ENCODE measurements at places on chromosomes 1 and 21.

- no peak for DNase-seq
Measured at GRCh38 chr1:11711490-11711889, 20.0 kb downstream of the DRAXIN start.

DNA sequence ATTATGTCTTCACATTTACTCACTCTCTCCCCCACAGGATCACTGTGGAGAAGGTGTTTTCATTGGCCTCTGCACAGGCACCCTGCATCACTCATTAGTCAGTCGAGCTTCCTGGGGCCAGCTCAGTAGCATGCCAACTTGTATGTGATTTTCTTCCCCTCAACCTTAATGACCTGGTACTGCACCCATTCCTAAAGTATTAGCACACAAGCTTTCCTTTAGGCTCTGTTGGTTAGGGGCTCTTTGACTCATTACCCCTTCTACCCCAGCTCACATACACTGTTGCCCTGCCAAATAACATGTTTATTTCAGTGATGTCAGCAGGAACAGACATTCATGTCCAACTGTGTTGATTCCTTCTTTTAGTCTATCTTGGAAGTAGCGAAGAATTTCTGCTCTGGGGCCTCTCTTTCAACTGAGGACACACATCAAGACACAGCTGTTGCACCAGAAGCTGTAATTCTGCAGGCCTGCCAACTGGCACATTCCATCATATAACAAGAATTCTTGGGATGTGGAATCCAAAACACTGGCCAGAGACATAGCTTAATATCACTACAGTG is 603.5 kb upstream of the ADAMTS5 start:
- peak; percentile 96 for DNase-seq

GRCh38 chr1:65279070-65279779 is 30.1 kb upstream of the DNAJC6 start:
- DNase-seq: no peak

GRCh38 chr1:214108097-214108446 is 120.3 kb downstream of the PROX1 start:
- no peak for DNase-seq

DNA sequence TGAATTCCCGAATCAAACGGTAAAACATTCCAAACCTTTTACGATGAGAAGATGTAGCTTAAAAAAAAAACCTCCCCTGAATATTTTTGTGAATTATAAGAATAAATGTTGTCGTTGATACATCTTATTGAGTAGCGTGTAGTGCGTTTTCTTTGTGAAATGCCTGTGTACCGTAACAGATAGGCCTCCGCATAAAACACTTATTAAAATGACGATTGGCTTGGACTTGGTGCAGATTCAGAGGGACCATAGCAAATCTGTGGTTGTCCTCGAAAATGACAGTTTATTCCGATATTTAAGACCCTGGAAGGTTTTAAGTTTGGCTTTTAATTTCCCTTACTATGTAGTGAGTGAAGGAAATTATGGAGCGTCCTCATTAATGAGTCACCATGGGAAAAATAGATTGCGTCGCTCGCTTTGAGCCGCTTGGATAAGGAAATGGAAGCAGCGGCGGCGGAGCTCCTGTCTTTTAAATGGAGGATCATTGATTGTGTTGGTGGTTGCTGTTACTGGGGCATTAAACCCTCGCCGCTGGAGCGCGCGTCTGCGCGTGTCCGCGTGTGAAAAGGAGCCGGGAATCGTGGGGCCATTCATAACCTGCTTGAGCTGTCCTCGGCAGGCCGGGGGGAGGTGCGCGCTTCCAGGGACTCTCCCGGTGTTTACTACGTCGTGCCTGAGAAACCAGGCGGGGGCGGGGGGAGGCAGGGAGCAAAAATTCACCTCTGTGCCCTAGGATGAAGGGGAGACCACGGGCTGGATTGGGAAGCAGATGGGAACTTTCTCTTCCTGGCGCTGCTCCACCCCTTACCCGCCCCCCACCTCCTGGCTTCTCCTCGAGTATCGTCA is 1.6 kb downstream of the SPEN start:
- peak; percentile 69 for DNase-seq

DNA sequence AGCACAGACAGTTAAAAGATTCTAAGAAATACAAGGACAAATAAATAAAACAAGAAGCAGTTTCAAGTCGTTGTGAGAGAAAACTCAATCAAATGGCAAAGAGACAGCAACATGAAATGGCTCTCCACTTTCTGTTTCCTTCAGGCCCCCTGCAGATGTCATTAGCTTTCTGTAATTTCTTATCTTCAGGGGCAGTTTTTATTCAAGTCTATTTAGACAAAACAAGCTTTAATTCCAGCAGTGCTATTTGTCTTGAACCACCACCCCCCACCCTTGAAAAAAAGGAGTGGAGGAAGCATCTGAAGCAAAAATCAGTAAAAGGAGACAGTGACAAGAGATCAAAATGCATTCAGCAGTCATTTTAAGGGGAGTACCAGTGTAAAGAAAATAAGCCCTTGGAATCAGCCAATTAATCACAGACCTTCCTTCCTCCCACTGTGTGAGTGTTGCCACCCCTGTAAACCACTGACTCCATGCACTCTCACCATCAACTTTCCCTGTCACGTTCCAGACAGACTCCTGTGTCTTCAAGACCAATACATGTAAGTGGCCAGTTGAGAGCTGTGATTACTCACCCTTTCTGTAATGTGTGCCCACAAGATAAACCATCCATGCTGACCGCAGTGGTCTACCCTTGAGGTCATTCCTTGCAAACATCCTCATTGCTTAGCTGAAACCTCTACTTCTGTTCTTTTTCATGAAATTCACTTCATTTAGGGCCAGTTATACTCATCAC is 136.1 kb upstream of the HOOK1 start:
- no peak for DNase-seq

DNA sequence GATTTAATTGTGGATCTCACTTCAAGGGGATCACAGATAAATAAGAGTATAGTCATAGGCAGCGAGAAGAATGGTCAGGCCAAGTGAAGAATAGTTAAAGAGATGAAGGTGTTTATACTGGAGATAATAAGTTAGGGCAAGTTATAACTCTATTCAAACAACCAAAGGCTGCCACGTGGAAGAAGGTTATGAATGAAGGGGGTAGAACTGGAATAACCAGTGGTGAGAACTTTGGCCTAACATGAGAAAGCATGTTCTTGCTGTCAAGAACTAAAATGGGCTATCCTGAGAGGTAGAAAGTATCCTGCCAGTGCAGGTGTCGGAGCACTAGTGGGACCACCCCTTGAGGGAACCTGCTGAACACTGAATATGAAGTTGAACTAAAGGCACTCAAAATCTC is 49.6 kb upstream of the EDEM3 start:
- DNase-seq: no peak

- DNase-seq: no peak
Measured at GRCh38 chr1:179952186-179952585, 2.4 kb upstream of the CEP350 start.

DNA sequence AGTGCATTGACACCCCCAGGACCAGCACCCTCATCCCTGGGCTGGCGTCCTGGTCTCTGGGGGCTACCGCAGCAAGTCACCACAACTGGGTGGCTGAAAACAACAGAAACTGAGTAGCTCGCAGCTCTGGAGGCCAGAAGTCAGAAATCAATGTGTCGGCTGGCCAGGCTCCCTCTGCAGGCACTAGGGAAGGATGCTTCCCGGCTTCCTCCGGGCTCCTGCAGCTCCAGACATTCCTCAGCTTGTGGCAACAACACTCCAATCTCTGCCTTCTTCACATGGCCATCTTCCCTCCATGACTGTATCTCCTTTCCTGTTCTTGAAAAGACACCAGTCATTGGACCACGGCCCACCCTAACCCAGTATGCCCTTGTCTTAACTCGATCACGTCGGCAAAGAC is 224.2 kb downstream of the NPHP4 start:
- no peak for DNase-seq

DNA sequence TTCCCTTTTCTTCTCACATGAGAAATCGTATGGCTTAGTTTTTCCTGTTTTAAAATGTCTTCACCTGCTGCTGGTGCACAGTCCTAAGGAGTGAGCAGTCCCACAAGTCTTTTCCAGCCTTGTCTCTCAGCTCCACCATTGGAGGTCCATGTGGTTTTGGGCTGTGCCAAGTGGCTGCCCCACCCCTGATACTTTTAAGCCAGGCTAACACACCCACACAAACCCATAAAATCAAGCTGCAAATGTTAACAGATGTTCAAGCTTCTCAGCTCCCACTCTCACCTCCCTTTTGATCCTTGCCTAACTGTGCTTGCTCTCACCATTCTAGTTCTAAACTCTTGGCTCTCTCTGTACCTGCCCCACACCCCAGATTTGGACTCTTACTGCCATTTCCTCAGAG is 74.5 kb upstream of the COL24A1 start:
- DNase-seq: no peak

GRCh38 chr1:231242516-231243198 is 1.6 kb downstream of the GNPAT start:
- DNase-seq: no peak

- DNase-seq: peak; percentile 80
Measured at GRCh38 chr1:61518670-61519400, 206.1 kb downstream of the TM2D1 start.

DNA sequence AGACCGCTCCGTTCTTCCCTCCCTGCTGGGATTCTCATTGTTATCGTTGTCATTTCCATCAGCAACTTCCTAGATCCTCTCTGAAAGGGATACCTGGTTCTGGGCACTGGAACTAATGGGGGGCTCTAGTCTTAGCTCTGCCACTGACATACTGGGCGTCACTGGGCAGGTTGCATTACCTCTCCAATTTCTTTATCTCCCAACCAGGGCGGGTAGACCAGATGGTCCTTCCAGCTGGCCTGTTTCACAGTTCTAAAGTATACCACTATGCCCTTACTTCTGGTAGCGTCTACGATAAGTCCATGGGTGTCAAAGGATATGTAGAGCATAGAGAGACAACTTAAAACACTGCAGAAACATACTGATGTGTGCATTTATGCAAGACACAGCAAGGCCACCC is 1.4 kb downstream of the GPR37L1 start:
- no peak for DNase-seq

DNA sequence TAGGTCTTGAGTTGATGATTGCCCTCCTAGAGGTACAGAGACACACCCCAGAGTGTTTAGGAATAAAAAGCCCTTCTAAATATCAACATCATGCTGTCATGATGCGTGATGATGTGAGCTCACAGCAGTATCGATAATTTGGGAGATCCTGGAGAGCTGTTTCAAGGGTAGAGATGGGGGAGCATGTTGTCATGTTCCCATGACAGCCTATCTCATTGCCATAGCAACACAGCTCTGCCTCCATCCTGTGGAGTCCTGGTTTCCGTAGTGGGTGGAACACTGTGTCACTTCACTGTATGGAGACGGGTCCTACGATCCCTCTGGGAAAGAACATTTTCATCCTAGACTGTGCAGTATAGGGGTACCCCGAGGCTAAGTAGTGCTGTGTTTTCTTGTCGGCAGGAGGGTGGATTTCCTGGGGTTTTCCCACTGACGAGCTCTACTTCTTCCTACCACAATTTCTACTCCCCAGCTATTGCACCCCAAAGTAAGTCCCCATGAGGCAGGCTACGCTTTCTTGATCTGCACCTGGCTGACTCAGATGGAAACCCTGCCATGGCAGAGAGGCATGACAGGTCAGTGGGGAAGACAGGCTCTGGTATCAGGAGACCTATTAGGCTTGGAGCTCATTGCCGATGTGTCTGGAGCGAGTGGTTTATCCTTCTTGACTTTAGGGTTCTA is 7.2 kb downstream of the KISS1 start:
- DNase-seq: no peak

DNA sequence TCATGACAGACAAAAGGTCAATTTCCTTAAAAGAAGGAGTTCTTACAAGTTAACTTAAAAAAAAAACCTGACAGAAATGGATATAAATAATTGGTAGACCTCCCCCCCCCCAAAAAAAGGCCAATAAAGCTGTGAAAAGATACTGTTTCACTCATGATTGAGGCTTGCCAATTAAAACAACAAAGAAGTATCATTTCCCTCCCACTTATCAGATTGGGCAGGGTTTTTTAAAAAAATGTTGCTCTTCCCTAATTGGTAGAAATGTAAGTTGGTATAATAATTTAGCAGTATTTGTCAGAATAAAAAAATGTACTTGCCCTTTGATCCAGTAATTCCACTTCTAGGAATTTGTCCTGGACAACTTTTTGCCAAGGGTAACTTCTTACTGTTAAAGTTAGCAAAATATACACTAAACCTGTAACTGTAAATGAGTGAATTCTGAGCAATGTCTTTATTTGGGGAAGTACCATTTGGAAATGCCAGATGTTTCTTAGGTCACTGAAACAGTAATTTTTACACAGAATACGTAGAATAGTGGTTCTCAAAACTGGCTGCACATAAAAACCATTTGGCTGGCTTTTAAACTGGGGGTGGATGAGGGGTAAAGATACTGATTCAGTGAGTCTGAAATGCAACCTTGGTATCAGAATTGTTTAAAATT is 17.5 kb downstream of the RNF2 start:
- no peak for DNase-seq

- peak; percentile 54 for DNase-seq
Measured at GRCh38 chr1:183567584-183567983, 22.7 kb downstream of the NCF2 start.

DNA sequence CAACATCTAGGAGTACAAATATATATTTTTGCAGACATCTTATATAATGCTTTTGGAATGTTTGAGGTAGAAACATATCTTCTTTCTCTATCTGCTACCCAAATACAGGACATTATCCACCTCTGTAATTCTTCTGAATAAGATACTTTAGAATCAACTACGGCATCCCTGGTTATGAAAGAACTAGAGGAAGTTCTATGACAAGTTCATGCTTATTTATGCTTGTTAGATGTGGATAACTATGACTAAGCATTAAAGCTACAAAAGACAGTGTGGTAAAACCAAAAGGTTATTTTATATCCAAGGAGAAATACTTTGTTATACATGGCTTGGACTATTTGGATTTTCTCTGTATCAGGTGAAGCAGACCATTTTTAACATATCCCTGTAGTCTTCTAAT is 894.0 kb downstream of the KCNT2 start:
- peak; percentile 52 for DNase-seq

GRCh38 chr1:225670356-225670755 is 17.4 kb upstream of the ENAH start:
- no peak for DNase-seq

DNA sequence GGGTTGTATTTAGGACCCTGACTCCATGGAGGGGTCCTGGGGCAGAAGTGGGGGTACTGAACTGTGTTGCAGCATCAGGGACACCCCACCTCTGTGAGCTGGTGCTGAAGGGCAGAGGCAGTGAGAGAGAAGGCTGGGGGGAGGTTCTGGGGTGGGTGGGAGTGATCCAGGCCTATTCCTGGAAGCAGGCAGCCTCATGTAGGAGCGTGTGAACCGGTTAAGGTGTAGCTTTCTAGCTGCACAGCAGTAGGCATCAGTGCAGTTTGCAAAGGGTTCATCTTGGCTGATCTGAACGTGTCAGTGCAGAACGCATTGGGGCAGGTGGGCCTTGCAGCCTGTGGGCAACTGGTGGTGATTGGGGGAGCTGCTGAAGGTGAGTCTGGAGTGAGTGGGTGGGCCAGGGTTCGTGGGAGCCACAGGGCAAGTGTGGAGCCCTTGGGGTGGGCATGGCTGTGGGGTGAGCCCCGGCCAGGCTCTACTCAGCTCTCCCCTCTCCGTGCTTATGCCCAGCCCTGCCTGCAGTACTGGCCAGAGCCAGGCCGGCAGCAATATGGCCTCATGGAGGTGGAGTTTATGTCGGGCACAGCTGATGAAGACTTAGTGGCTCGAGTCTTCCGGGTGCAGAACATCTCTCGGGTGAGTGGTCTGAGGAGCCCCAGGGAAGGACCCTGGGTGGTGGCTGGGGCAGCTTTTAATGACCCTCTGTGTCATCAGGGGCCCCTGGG is 86.7 kb downstream of the PTPRU start:
- DNase-seq: no peak

GRCh38 chr1:173868266-173869020 is at the start of gene ZBTB37:
TSS of gene ZBTB37 (plus strand) at chr1:173868380. CDS start at chr1:173870226, 1,846 bp downstream.
- no peak for DNase-seq

GRCh38 chr1:185400052-185400451 is 83.0 kb upstream of the IVNS1ABP start:
- no peak for DNase-seq
